ENCODE measurements at places on chromosomes 13 and 19. TPM values are rescaled to one million over a fixed set of nuclear protein-coding genes. Genes with fewer than 3 reads are reported as not detected.
A peak's percentile ranks its signal among the peaks of the same experiment; 100 is the strongest.

Gene RFPL4A
- not detected for total RNA-seq

Gene CALR3
- total RNA-seq: not detected

Gene NLRP5
- not detected for total RNA-seq

Gene ZNF575
- 0.26 TPM for total RNA-seq

Gene PRKCSH
- total RNA-seq: 120 TPM

Gene SCN1B
- 14.1 TPM for total RNA-seq

Gene SLC25A42
- 4.9 TPM for total RNA-seq

GRCh38 chr19:13162724-13163608, 12.8 kb downstream of the IER2 start:
- DNase-seq: peak; percentile 98

- no peak for DNase-seq
These were observed 24.6 kb upstream of the CCDC124 start for GRCh38 chr19:17908244-17908643.

DNA sequence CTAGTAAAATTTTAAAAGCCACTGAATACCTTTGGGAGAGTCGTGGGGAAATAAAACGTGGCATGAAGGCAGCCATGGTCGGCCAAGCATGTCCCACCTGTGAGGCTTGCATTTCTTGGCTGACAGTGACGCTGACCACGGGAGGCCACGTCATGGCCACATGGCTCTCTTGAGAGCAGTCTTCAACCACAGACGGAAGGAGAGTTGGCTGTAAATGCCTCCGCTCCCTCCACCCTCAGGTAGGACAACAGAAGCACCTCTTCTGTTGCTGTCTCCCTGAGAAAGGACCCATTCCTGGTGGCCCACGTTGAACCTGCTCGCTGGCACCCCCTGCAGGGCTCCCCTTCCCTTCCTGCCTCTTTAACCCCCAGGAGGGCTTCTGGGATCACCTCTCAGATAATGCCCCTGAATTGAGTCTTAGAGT, 10.6 kb upstream of the LRRC25 start:
- no peak for DNase-seq

DNA sequence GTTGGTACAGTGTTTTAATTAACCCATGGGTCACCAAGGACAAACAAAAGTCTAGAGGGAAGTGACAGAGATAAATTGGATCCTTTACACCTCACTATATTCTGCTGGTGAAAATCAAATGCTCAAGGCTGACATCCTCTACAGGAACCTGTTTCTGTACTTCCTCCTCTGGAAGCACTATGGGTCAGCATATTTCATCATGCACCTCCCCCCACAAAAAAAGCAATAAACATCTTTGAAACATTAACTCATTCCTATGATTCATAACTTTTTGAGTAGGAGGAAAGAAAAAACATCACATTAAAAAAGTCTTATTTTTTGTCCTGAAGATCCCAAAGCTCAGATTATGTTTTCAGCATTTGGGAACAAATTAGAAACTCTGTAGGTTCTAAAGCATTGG, 588.3 kb upstream of the SGCG start:
- DNase-seq: peak; percentile 43

DNA sequence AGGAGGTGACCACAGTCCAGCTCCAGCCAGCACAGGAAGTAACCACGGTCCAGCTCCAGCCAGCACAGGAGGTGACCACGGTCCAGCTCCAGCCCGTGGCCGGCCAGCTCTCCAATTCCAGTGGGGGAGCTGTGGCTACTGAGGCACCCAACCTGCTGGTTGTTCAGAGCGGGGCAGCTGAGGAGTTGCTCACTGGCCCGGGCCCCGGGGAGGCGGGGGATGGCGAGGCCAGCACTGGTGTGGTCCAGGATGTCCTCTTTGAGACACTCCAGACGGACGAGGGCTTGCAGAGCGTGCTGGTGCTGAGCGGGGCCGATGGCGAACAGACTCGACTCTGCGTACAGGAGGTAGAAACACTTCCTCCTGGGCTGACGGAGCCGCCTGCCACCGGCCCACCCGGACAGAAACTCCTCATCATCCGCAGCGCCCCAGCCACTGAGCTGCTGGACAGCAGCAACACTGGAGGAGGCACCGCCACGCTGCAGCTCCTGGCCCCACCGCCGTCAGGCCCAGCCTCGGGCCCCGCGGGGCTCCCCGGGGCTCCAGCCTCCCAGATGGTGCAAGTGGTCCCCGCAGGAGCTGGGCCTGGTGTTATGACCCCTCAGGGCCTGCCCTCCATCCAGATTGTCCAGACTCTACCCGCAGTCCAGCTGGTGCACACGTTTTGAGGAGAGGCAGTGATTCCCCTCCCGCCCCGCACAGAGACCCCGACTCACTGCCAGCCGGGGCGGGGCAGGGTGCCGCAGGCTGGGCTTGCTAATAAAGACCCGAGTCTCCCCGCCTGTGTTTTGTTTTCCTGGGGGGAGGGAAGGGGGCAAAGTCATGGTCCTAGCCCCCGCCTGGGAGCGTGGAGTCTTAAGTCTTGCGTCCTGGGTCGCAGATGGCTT, 1.0 kb upstream of the NAT14 start:
- DNase-seq: no peak

DNA sequence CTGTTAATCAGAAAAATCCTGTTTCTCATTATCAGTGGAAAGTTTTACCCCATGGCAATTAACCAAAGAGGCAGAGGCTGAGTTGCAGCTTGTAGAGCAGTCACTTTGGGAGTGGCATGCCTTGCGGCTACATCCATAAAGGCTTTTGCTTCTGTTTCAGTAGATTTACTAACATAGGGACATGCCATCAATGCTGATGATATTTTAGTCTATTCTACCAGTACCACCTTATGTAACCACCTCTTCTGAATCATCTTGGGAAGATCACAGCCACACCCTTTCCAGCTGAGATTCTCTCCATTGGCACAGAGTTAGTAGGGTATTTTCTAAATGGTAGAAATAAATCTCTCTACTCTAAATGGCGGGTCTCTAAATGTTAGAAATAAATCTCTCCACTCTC, 37.5 kb downstream of the POSTN start:
- no peak for DNase-seq

GRCh38 chr13:21075379-21076249, 14.2 kb upstream of the LATS2 start:
- peak; percentile 39 for DNase-seq

- DNase-seq: no peak
These were observed 91.5 kb upstream of the ATXN8OS start for GRCh38 chr13:70016116-70016515.

GRCh38 chr19:46452186-46452585, 19.2 kb downstream of the PNMA8A start:
- no peak for DNase-seq

DNA sequence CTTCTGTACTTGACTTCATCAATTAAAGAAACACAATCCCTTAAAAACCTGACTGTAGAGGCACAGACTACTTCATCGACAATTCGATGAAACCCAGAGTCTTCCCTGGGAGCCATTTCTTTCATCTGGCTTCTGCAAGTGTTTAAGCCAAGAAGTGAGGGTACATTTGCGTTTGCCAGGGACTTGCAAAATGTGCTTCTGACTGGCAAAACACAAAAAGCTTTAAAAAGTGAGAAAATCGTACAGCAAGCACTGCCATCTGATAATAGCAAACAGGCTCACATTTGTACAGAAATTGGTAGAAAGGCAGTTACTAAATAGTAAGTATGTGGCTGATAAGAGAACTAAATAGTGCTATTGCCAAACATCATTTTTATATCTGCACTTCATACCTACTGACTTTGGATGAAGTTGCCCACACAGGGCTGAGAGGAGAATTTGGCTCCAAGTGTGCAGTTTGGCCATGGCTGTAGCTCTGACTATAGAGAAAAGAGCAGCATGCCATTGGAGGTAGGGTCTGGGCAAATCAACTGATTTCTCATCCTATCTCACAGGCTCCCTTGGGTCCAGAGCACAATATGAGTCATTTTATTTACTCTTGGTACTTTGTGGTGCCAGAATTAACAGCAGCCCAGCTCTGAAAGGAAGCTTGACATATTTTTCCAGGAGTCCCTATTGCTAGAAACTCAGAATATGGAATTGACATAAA, 358.1 kb downstream of the OXGR1 start:
- no peak for DNase-seq

DNA sequence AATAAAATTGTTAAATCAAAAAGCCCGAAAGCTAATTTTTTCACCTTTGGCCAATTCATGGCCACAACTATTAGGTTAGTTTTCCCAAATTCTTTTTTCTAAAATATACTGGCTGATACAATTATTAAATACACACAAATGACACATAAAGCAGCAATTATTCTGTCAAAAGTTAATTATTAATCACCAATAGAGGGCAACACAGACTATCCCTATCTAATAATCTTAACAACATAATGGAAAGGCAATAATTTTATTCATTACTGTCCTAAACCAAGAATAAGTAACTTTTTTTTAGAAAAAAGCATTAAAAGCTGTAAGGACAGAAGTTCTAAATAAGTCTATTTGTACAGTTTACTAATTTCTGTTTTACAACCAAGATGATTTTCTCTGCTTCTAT, 51.7 kb downstream of the KATNAL1 start:
- no peak for DNase-seq

GRCh38 chr19:19538061-19538784, at the start of gene CILP2:
TSS of gene CILP2 (plus strand) at chr19:19538265. CDS start at chr19:19538350, 85 bp downstream.
- no peak for DNase-seq

DNA sequence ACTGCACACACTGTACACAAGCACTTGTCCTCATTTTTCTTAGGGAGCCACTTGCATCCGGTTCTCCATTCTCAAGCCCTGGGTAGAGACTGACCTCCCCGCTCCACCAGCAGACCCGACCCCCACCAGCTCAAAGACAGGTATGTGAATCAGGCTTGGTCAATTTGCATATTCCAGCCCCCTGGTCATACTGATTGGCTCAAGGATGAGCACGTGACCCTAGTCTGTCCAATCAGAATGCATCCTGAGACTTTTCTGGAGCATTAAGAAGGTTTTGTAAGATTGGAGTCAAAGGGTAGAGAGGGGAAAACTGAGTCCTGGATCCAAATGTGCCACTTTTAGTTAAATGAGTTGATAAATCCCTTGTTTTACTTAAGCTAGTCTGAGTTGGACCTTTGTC, 34.1 kb downstream of the NOTCH3 start:
- no peak for DNase-seq

GRCh38 chr19:46489445-46490272, 6.0 kb downstream of the PNMA8B start:
- peak; percentile 56 for DNase-seq

- peak; percentile 100 for DNase-seq
These were observed 384.3 kb downstream of the EFNB2 start for GRCh38 chr13:106151056-106151699.

GRCh38 chr13:21333186-21333585, 125.9 kb downstream of the ZDHHC20 start:
- no peak for DNase-seq

DNA sequence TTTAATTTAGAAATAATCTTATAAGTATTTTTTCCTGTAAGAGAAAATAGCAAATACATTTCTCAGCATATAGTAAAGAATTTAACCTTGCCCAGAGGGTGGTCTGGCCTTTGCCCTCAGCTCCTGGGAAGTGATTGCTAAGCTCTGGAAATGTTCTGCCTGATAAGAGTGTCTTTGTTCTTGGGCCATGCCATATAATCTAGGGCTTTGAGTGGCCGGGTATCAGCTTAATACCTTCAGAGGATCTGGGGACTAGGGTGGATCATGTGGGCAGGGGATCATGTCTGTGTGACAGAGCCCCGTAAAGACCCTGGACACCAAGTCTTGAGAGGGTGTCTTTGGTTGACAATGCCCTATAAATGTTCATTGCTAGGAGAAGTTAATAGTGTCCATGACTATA, 1032.4 kb upstream of the MIR17HG start:
- DNase-seq: no peak
